T47D (cell line): ENCODE measurements at places on chromosomes 16 and 17.
A peak's percentile ranks its signal among the peaks of the same experiment; 100 is the strongest.

GRCh38 chr17:7497636-7498035 lies 13.5 kb downstream of the POLR2A start:
- no peak for DNase-seq

DNA sequence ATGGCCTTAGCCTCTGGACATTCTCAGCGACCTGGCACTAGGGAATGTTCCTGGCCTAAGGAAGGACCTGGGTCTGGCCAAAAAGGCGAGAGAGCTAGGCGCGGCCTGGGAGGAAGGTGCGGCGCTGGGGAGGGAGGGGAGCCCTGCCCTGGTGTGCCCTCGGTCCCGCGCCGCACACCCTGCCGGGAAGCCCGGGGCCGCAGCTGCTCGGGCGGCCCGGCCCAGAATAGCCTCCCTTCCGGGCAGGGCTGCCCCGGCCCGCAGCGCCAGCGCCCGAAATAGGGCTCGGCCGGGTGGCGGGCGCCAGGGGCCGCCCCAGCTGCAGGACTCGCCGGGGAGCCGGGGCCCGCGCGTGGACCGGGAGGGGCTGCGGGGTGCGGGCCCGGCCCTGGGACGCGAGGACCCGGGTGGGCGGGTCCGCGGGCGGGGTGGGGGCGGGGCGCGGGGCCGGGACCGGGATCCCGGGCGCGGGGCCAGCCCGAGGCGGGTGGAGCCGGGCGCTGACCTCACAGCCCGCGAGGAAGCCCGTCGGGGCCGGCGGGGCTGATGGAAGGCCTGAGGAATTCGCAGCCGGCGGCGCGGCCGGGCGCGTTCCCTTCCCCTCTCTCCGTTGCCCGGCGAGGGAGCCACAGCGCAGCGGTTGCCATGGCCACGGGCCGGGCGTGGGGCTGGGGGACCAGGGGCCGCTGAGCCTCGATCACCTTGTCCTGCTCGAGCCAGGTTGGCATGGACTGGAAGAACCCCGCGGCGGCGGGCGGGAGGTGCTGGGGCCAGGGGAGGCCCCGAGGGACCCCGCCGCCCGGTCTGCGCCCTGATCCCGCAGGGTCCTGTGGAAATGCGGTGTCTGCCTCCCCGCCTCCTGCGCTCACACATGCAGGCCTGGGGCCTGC lies 18.1 kb downstream of the SOCS3 start:
- peak; percentile 61 for DNase-seq

GRCh38 chr16:54748611-54749190 lies 182.0 kb upstream of the IRX5 start:
- no peak for DNase-seq

DNA sequence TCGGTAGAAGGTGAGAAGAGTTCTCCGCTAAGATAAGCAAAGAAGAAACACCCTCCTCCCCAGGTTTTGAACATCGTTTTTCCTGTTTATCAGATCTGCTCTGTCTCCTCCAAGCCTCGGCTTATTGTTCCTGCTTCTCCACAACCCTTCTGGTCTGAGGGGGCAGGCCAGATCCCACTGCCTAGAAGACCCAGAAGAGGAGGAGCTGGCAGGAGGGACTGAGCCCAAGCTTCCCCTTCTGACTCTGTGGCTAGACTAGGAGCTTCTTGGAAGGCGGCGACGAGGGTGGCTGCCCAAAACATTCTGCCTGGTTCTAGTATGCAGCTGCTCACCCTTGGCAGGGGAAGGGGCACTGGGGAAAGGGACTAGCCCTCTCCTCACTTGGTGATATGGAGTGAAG lies 5.2 kb upstream of the HOXB5 start:
- no peak for DNase-seq

GRCh38 chr17:27974531-27975145 lies 67.8 kb upstream of the NLK start:
- DNase-seq = peak; percentile 51

DNA sequence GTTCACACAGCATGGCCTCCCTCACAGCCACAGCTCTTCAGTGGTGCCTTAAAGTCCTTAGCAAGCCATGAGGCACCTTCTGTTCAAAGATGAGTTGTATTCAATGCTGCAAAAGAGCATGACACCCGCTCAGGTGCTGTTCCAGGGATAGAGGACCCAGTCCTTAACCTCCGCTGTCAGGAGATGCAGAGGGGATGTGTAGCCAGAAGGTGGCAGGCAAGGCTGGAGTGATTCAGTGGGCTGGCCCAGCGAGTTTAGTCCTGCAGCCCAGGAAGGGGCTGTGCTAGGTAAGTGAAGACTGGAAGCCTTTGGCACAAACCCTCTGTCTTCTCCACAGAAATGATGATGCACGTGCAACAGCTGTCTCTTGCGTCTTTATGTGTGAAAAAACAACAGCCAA lies 25.0 kb upstream of the ADAM11 start:
- no peak for DNase-seq

DNA sequence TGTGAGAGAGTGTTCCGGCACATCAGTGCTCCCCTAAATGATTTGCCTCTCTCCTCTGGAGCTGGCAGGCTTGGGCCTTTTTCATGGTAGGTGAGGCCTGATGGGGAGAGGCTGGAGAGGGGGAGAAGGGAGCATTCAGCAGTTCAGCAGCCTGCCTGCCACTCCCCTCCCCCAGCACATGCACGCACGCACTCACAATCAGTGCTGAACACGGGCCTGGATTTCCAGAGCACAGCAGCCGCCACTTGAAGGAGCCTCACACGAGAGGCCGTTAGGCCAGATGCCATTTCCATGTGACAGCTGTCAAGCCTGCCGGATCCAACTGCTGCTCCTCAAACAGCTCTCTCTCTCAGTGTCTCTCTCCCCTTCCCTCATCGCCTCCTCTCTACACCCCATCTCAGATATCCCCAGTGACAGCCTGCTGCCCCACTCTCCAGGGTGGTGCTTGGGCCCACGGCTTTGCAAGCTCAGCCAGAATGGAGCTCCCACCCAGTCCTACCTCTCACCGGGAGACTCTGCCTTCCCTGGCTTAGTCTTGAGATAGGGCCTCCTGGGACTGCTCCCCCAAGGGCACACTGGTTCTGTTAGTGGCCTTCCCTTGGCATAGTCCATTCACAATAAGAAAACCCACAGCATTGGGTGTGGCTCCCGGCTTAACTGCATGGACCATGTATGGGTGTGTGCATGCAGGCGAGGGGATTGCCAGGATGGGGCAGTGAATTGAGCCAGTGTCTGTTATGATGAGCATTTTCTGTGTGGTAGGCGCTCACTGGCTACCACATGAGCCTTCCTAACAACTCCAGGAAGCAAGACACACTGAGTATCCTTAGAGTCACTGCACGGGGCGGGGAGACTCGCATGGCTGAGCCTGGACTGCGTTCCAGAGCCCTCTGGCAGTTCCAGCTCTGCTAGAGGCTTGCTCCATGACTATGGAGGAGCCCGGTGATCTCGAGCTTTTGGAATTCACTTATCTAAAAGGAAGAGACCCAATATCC lies 226.2 kb downstream of the CCDC182 start:
- DNase-seq = no peak

DNA sequence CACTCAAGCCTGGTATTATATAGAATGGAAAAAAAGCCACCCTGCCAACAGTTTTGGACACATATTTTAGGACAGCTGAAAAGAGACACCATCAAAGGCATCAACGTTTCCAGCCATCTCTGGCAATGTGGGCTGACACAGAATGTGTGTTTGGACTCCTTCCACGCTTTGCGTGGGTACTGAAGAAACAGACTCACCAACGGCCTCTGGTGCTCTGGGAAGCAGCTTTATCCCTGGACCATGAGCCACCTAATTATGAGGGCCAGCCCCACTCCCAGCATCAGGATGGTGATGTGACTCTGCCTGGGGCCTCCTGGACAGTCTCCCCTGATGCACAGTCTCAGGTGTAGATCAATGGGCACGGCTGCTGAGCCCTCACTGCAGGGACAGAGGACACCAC lies 27.9 kb downstream of the CCDC57 start:
- DNase-seq = no peak

GRCh38 chr16:87498324-87499188 lies 5.7 kb upstream of the ZCCHC14 start:
- DNase-seq = no peak

- DNase-seq = no peak
These were observed 1.2 kb downstream of the WNT3 start for GRCh38 chr17:46817151-46817900.

GRCh38 chr17:45749831-45750335 lies 34.2 kb upstream of the CRHR1 start:
- DNase-seq = no peak

DNA sequence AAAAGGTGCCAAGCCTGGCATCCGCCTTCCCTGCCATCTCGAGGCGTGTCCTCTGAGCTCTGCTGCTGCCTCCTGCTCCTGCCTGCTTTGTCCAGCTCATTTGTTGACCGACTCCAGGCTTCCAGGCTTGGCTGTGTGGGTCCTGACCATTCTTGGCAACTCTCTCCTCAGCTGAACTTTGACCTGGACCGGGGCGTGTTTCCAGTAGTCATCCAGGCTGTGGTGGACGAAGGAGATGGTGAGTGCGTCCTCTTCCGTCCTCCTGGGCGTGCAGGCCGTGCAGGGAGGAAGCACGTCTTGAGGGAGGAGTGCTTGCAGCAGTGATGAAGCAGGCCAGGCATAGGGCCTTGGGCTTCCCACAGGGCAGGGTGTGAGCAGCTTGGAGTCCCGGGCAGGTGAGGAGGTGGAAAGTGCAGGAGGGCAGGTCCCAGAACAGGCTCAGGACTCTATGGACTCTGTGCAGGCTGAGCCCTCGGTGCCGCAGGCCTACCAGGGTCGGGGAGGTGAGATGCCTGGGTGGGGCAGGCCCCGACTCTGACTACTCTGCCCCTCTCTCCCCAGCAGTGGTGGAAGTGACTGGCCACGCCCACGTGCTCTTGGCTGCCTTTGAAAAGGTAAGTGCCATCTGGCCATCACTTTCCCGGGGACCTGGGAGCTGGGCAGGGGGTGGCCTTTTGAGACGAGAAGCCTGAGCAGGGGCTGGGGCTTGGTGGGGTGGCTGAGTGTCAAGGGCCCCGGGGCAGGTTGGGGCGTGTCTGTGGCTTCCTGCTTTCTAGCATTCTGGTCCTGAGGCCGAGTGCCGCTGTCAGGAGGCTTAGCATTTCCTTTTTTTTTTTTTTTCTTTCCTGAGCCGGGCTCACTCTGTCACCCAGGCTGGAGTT lies 28.6 kb upstream of the NUDT16L1 start:
- no peak for DNase-seq

- DNase-seq = no peak
These were observed 5.9 kb downstream of the RNF222 start for GRCh38 chr17:8391711-8392110.

- no peak for DNase-seq
These were observed 297.3 kb downstream of the MAF start for GRCh38 chr16:79303206-79303605.

DNA sequence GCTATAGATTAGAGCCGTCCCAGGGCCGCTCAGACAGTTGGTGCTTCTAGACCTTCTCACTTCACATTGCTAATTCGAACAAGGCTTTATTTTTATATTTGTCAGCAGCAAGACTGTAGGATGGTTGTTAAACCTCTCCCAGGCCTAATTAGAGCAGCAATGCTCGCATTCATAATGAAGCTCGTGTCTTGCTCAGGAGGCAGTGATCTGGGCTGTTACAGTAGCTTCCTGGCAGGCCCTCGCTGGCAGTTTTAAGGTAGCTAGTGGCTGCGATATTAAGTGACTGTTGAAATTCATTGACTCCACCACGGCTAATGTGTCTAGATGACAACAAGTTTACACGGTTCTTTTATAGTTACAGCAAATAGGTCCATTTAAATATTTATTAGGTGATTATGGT lies 23.2 kb upstream of the ANKFN1 start:
- DNase-seq = no peak

GRCh38 chr16:59748531-59748930 lies 1014.4 kb upstream of the GOT2 start:
- no peak for DNase-seq

DNA sequence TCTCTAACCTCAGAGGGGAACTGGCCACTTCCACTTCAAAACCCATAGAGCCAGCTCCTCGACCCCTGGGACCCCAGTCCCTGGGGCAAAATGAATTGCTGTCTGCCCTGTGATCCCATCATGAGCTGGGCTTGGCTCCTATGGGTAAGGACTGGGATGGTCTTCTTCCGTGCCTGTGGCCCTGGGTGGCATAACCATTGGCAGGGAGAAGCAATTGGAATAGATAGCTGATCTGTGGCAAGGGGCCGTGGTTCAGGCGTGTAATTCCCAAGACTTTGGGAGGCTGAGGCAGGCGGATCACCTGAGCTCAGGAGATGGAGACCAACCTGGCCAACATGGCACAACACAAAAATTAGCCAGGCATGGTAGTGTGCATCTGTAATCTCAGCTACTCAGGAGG lies 4.3 kb downstream of the SULT1A2 start:
- DNase-seq = no peak

DNA sequence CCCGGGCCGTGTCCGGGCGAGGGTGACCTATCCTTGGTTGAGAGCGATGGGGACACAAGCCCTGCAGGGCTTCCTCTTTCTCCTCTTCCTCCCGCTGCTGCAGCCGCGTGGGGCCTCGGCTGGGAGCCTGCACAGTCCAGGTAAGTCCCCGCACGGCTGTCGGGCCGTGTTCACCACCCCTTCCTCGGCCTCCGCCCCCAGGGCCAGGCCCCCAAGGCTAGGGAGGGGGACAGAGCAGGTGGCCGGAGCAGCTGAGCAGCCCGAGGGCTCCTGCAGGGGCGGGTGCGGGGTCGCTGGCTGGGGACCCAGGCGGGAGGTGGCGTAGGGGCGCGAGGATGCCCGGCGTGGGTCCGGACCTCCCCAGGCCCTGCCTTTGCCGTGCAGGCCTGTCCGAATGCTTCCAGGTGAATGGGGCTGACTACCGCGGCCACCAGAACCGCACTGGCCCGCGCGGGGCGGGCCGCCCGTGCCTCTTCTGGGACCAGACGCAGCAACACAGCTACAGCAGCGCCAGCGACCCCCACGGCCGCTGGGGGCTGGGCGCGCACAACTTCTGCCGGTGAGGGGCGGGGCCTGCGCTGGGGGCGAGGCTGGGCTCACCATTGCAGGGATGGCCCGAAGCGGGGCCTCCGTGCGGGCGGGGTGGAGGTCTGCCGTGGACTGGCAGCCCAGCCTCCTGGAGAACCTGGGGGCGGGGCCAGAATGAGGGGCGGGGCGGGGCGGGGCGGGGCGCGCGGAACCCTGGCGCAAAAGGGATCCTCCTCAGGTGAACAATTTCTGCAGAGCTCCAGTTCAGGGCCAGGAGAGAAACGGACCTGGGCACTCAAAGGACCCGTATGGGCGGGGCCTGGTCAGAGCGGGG lies 631 bp downstream of the KREMEN2 start:
- DNase-seq = peak; percentile 98

DNA sequence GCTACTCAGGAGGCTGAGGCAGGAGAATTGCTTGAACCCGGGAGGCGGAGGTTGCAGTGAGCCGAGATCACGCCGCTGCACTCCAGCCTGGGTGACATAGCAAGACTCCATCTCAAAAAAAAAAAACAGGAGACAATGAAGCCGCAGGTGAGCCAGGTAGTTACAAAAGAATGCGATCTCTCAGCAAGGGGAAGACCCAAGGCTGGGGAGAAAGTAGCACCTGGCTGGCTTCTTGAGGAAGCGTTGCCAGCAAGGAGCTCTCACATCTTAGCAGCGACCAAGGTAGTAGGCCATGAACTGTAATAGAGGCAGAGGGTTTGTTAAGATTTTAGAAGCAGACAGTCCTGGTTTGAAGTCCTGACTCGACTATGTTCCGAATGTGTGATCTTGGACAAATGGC lies 175.0 kb downstream of the AIPL1 start:
- DNase-seq = no peak

- DNase-seq = no peak
These were observed 82.9 kb downstream of the MYH11 start for GRCh38 chr16:15773968-15774367.

GRCh38 chr17:77829843-77830799 lies 128.4 kb upstream of the TNRC6C start:
- no peak for DNase-seq

- DNase-seq = no peak
These were observed 11.4 kb upstream of the ARHGAP23 start for GRCh38 chr17:38416840-38417209.
